ENCODE measurements at places on chromosomes 11 and 22. TPM values are rescaled to one million over a fixed set of nuclear protein-coding genes. Genes with fewer than 3 reads are reported as not detected.

DEAF1 gene
- total RNA-seq, result 33.1 TPM

- peaks cover 29% of the 10 kb centered on the region for H3K4me1 ChIP-seq
- no peak within 1 kb of the TSS for H3K27ac ChIP-seq
- peak; percentile 27 for DNase-seq
- H3K36me3 ChIP-seq, result no peaks in the 10 kb centered on the region
- no peak within 1 kb of the TSS for H3K4me3 ChIP-seq
Observed at GRCh38 chr22:40679249-40679963, at the start of gene MCHR1. TSS of gene MCHR1 (plus strand) at chr22:40679484. CDS start at chr22:40679653, 169 bp downstream.

GPR83 gene
- not detected for total RNA-seq

GRCh38 chr22:35596821-35597220, 20.3 kb downstream of the MB start:
- no peak for DNase-seq
- no peaks in the 10 kb centered on the region for H3K36me3 ChIP-seq
- no peak overlapping the region for H3K27ac ChIP-seq

P2RY2 gene
- 3.8 TPM for total RNA-seq

OR8H3 gene
- not detected for total RNA-seq

DNA sequence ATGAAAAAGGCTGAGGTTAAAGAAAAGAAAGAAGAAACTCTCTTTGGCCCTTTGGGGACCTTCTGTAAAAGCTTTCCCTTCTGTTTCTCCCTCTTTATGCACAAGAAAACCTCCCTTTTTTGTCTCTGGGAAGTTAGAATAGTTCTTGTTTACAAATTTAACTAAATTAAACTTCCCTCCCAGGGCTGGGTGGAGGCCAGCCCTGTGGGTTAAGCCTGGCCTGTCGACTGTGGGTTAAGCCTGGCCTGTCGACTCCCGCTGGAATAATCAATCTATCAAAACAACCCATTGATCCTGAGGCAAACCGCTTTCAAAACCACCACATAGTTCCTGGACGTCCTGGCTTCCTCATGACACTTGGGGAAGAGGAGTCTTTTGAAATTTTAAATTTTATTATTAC, 1.2 kb upstream of the DRG1 start:
- peaks cover 1% of the 10 kb centered on the region for H3K4me1 ChIP-seq
- H3K4me3 ChIP-seq, result no peak overlapping the region
- no peak overlapping the region for H3K27ac ChIP-seq
- H3K27me3 ChIP-seq, result no peaks in the 10 kb centered on the region

POU2AF2 gene
- not detected for total RNA-seq

DNA sequence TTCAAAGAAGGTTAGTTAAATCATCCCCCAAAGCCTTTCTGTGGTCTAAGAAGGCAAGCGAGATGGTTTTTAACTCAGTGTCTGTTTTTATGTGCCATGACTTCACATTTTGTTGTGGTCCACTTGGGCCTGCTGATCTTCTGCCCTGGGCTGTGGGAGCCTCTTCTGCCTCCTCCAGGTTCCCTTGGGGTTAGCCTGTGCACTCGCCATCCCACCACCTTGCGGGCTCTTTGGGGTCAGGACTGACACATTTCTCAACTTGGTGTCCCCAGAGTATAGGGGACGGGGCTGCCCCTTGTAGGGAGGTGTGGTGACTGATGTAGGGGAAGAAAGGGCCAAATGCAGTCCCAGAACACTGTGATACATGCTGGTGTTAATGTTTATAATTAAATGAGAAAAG, 207.0 kb downstream of the TBC1D22A start:
- no peak overlapping the region for H3K4me3 ChIP-seq
- H3K4me1 ChIP-seq, result peaks cover 12% of the 10 kb centered on the region
- no peak for DNase-seq
- peaks cover 2% of the 10 kb centered on the region for H3K36me3 ChIP-seq
- no peak overlapping the region for H3K27ac ChIP-seq

GRCh38 chr11:27201454-27202302, 161.1 kb downstream of the BBOX1 start:
- no peaks in the 10 kb centered on the region for H3K36me3 ChIP-seq
- DNase-seq, result peak; percentile 83
- H3K4me1 ChIP-seq, result no peaks in the 10 kb centered on the region
- H3K27ac ChIP-seq, result no peak overlapping the region
- H3K27me3 ChIP-seq, result no peaks in the 10 kb centered on the region

HINFP gene
- total RNA-seq, result 24.5 TPM

GRCh38 chr11:2533587-2534133, 88.9 kb downstream of the KCNQ1 start:
- peak; percentile 79 for DNase-seq
- peaks cover 13% of the 10 kb centered on the region for H3K4me1 ChIP-seq
- no peaks in the 10 kb centered on the region for H3K36me3 ChIP-seq
- H3K27ac ChIP-seq, result peak overlapping the region; percentile 67
- H3K4me3 ChIP-seq, result no peak overlapping the region

DNA sequence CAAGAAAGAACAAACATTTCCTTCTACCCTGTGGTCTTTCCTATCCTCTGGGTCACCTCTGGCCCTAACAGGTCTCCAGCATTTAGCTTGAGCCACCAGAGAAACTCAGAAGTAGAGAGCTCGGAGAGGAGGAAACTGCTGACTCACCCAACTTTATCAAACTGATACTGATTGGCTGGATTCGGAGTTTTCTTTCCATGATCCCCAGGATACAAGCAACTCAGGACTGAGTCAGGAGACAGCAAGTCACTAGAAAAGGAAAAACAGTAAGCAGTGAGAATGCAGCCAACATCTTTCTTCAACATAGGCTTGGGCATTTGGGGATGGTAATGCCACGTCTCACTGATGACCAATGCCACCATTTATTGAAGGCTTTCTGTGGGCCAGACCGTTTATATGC, 32.7 kb downstream of the THOC5 start:
- H3K27ac ChIP-seq, result no peak overlapping the region
- no peak for DNase-seq
- H3K4me1 ChIP-seq, result no peaks in the 10 kb centered on the region
- H3K27me3 ChIP-seq, result no peaks in the 10 kb centered on the region
- H3K36me3 ChIP-seq, result peaks cover 49% of the 10 kb centered on the region
- H3K4me3 ChIP-seq, result no peak overlapping the region

DNA sequence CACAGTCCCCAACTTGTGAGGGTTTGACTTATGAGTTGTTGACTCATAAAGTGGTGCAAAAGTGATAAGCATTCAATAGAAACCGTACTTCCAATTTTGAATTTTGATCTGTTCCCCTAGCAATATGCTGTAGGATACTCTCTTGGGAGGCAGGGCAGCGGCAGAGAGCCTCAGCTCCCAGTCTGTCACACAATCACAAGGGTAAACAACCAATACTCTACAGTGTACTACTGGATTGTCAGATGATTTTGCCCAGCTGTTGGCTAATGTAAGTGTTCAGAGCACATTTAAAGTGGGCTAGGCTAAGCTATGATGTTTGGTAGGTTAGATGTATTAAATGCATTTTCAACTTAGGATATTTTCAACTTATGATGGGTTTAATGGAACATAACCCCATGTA, 13.7 kb upstream of the NXPE2 start:
- DNase-seq, result peak; percentile 90
- H3K27ac ChIP-seq, result no peak overlapping the region
- H3K27me3 ChIP-seq, result no peaks in the 10 kb centered on the region
- peaks cover 15% of the 10 kb centered on the region for H3K4me1 ChIP-seq
- H3K4me3 ChIP-seq, result no peak overlapping the region

- no peaks in the 10 kb centered on the region for H3K4me1 ChIP-seq
- H3K27ac ChIP-seq, result no peak overlapping the region
- no peak for DNase-seq
- H3K27me3 ChIP-seq, result no peaks in the 10 kb centered on the region
Observed at GRCh38 chr11:8194956-8195355, 26.1 kb upstream of the RIC3 start.

GRCh38 chr11:71311928-71312510, 59.6 kb upstream of the SHANK2 start:
- no peaks in the 10 kb centered on the region for H3K36me3 ChIP-seq
- no peak overlapping the region for H3K27ac ChIP-seq
- peaks cover 4% of the 10 kb centered on the region for H3K4me1 ChIP-seq
- no peak overlapping the region for H3K4me3 ChIP-seq

OPCML gene
- total RNA-seq, result 0.74 TPM

GRCh38 chr22:38865201-38866023, 6.6 kb downstream of the CBX6 start:
- peaks cover 20% of the 10 kb centered on the region for H3K36me3 ChIP-seq
- no peaks in the 10 kb centered on the region for H3K27me3 ChIP-seq

ANO3 gene
- total RNA-seq, result 0.63 TPM

PIWIL4 gene
- 1.8 TPM for total RNA-seq

DNA sequence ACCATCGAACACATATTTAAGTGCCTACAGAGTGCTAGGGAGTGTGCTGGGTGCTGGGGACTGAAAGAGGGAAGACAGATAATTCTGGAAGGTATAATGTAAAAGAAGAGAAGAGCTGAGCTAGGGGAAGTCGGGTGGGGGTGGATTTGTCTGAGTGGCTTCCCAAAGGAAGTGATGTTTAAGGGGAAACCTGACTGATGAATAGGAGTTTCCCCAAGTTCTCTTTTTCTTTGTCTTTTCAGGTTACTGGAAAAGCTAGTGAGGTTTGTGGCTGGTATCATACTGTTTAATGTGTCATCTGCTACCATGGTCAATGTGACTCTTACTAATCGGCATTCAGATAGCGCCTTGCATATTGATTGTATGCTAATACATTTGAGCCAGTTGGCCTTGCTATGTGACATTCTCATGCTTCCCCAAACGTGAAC, 151.6 kb upstream of the MTMR2 start:
- H3K36me3 ChIP-seq, result peaks cover 9% of the 10 kb centered on the region
- H3K4me1 ChIP-seq, result peaks cover 5% of the 10 kb centered on the region
- H3K27me3 ChIP-seq, result no peaks in the 10 kb centered on the region
- no peak overlapping the region for H3K4me3 ChIP-seq
- H3K27ac ChIP-seq, result no peak overlapping the region

DNA sequence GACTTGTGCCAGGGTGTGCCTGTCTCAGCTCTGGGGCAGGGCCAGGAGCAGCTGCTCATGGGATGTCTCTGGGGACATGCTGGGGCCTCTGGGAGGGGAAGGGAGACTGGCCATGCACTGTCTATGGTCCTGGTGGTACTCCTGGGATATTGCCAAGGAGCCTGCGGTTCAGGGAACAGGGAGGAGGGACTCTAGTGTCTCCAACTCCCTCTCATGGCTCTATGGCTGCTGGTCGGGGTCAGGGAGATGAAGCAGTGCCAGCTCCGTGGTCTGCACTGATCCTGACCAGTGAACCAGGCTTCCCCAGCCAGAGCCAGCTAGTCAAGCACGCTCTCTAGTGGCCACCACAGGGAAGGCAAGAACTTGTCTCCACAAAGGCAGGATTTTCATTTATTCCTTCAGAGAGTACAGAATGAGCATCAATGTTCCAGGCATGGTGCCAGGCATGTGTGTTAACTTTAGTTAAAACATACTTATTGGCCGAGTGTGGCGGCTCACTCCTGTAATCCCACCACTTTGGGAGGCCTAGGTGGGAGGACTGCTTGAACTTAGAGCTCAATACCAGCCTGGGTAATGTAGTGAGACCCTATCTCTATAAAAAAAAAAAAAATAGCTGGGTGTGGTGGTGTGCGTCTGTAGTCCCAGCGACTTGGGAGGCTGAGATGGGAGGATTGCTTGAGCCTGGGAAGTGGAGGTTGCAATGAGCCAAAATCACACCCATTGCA, 2.5 kb upstream of the BEST1 start:
- peaks cover 5% of the 10 kb centered on the region for H3K4me1 ChIP-seq
- H3K36me3 ChIP-seq, result no peaks in the 10 kb centered on the region
- DNase-seq, result peak; percentile 91
- H3K27ac ChIP-seq, result no peak overlapping the region
- no peak overlapping the region for H3K4me3 ChIP-seq

NUDT22 gene
- 23.7 TPM for total RNA-seq

- H3K4me3 ChIP-seq, result no peak overlapping the region
- H3K27ac ChIP-seq, result no peak overlapping the region
- no peaks in the 10 kb centered on the region for H3K27me3 ChIP-seq
- no peaks in the 10 kb centered on the region for H3K36me3 ChIP-seq
- no peaks in the 10 kb centered on the region for H3K4me1 ChIP-seq
Observed at GRCh38 chr11:7498193-7498592, 12.9 kb downstream of the OLFML1 start.

DNA sequence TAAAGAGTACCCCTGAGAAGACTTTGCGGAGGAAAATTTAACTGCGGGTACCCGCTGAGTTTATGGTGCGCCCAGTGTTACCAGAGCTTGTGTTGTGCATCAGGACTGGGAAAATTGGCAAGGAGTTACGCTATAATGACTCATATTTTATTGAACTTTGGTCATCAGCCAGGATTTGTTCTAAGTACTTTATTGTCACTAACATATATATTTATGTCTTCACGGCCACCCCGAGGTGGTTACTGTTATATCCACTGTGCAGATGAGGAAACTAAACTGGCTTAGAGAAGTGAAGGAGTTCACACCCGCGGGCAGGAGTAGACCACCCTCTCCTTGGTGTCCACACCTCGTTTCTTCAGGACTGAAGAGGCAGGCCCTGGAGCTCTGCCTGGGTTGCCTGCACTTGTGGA, 667 bp downstream of the ACCS start:
- H3K27ac ChIP-seq, result peak overlapping the region; percentile 87
- peaks cover 1% of the 10 kb centered on the region for H3K36me3 ChIP-seq
- peak overlapping the region; percentile 62 for H3K4me3 ChIP-seq
- peaks cover 15% of the 10 kb centered on the region for H3K4me1 ChIP-seq
- no peaks in the 10 kb centered on the region for H3K27me3 ChIP-seq
- peak; percentile 37 for DNase-seq

DNA sequence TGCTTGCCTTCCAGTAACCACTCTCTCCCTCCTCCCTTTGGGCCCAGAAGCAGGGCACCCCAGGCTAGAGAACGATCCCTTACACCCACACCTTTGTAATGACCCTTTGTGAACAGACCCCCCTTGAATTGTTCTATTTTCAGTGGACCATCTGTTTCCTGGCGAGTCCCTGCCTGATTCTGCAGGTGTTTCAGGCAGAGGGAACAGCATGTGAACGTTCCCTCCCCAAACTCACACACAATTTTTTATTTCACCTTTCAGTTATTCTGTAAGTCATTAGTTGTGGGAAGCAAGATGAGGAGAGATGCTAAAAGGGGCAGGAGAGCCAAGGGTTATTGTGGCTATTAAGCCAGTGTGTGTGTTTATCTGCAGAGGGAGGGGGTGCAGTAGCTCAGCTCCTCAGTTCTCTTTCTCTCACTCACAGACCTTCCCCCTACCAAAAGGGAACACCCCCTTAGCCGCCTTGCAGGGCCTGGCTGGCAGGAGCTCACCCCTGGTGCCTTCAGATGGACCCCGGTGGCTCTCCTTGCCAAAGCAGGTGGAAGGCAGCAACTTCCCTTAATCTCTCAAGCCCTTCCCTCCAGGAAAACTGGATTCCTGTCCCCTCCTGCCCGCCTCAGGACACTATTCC, 64.8 kb upstream of the SPON1 start:
- H3K4me1 ChIP-seq, result peaks cover 15% of the 10 kb centered on the region
- H3K27me3 ChIP-seq, result no peaks in the 10 kb centered on the region
- DNase-seq, result no peak

OR4D11 gene
- not detected for total RNA-seq

BIRC3 gene
- total RNA-seq, result 20.2 TPM

GRCh38 chr11:76226626-76227025, 20.3 kb upstream of the WNT11 start:
- no peak overlapping the region for H3K4me3 ChIP-seq
- no peak overlapping the region for H3K27ac ChIP-seq
- no peak for DNase-seq

GRCh38 chr22:37218771-37219411, 6.6 kb upstream of the SSTR3 start:
- H3K4me3 ChIP-seq, result no peak overlapping the region
- DNase-seq, result no peak
- no peak overlapping the region for H3K27ac ChIP-seq
- H3K27me3 ChIP-seq, result no peaks in the 10 kb centered on the region
- no peaks in the 10 kb centered on the region for H3K4me1 ChIP-seq
